Breast epithelium (tissue), 4 donors: ENCODE measurements at places on chromosomes 4 and X.

DNA sequence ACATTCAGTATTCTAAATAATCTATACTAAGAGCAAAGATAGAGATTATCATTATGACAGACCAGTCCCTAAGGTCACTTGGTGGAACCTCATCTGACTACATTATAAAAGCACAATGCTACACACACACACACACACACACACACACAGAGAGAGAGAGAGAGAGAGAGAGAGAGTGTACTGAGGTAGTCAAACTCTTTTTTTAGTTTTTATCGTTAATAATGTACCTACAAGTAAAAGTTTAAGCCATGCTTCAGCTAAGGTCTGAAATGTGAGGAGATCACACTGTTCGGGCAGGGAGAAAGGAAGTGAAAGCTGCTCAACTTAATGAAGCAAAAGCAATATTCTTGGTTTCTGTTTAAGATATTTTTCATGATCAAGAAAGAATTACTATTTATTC is 75.8 kb upstream of the CCDC160 start:
- DNase-seq: no peak

DNA sequence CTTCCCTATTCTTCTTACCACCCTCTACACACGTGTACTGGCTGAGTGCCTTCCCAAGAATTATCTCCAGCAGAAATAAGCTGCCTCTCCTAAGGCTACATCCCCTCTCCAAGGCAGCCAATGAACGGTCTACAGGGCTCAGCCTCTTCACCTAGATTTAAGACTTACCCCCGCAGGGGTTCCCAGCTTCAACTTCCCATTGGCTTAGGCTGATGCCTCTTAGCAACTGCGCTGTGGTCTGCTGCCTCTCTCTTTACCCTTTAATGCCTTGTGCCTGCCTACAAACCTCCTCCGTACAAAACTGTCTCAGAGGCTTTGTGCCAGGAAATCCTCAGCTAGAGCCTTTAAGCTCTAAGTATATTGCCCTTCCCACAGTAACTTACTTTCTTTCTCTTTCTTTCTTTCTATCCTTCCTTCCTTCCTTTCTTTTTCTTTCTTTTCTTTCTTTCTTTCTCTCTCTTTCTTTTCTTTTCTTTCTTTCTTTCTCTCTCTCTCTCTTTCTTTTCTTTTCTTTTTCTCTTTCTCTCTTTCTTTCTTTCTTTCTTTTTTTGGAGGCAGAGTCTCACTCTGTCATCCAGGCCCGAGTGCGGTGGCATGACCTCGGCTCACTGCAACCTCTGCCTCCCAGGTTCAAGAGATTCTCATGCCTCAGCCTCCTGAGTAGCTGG is 15.1 kb upstream of the PIGA start:
- DNase-seq: no peak

DNA sequence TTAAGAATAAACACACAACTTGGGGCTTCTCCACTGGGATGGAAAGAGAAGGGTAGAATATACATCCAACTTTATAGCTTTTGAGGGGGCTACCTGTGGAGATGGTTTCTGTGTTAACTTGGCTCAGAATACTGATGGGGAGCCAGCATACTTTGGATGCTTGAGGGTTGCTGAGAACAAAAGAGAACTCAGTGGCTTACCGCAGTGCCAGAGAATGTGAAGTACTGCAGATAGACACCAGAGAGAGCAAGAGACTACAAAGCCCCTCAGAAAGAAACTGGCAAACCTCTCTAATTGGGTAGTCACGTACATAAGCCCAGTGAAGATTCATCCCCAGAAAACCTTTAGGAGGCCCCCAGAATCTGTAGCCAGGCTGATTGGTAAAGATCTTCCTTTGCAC is 214.4 kb downstream of the DCHS2 start:
- DNase-seq: no peak

DNA sequence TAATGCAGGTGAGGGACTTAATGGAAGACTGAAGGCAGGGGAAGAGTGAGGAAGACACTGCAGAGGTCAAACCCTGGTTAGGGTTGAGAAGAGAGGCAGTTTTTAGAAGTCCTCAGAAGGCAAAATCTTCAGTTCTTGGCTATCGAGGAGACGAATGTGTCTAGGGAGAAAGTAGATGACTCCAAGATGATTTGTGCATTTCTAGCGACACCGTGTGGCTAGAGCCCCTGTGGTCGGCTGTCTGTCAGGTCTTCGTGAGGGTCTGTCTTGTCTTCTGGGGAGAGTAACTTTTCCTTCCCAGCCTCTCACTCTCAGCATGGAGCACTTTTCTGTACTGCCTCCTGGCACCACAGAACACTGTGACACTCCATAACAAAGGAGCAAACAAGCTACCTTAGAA is 458.1 kb downstream of the STIM2 start:
- no peak for DNase-seq

DNA sequence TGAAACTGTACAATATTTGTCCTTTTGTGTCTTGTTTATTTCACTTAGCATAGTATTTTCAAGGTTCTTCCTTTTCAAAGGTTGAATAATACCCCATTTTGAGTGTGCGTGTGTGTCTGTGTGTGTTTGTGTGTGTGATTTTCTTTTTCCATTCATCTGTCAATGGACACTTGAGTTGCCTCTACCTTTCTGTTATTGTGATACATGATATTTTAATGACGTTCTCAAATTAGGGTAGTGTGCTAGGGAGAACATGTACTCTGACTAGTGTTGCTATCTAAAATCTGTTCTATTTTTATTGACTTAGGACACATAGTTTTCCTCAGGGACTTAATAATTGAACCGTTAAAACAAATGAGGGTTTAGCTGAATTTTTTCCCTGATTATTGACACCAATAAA is 9.9 kb downstream of the MMRN1 start:
- DNase-seq: no peak

DNA sequence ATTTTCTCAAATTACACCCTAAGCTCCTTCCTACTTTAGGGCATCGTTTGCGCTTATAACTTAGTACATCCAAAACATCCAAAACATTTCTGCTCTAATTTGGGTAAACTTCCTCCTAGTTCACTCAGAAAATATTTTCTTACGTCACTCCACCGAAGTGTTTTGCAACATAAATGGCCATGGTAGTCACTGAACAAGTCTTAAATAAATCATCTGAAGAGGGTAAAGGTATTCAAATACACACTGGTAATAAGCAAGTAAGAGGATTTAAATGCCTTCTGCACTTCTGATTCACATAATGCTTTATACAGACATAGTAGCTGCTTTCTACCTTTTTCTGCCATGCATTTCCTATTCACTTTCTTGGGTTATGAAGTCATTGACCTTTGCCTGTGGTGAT is 991.9 kb downstream of the NLGN4X start:
- DNase-seq: no peak

- no peak for DNase-seq
Observed at GRCh38 chr4:144819591-144819990, 173.6 kb downstream of the HHIP start.

DNA sequence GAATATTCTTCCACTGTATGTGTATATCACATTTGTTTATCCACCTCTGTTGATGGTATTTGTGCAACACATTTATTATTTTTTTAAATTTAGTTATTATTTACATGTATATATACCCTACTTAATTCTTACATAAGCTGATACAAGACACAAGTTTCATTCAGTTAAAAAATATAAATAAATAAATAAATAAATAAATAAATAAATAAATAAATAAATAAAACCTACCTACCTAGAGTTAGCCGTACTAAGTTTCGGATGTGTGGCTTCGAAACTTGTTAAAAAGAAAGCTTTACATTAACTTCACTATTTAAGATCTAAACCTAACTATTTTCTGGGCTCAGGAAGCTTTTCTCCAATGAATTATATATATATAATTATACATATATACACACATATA is 23.3 kb upstream of the REPS2 start:
- DNase-seq: no peak

GRCh38 chr4:18020671-18021469 is 685 bp downstream of the LCORL start:
- peak; percentile 44 for DNase-seq

DNA sequence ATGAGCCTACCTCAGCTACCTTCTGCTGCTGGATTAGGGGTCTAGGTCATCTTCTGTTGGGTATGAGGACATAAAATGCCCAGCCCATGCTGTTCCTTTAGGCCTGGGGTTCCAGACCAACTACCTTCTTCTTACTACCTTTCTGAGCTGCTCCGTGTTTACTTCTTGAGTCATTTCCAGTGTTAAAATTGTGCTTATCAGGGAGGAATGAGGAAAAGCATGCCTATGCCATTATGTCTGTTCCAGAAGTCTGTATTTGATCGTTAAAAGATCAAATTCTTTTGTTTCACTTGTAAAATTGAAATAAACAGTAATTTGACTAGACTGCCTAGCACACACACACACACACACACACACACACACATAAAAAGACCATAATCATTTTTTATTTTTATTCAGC is 1912.7 kb upstream of the TENM3 start:
- DNase-seq: no peak

- DNase-seq: no peak
Observed at GRCh38 chr4:108480881-108481280, 139.5 kb upstream of the RPL34 start.

- no peak for DNase-seq
Observed at GRCh38 chr4:118410138-118410537, 57.3 kb upstream of the PRSS12 start.

DNA sequence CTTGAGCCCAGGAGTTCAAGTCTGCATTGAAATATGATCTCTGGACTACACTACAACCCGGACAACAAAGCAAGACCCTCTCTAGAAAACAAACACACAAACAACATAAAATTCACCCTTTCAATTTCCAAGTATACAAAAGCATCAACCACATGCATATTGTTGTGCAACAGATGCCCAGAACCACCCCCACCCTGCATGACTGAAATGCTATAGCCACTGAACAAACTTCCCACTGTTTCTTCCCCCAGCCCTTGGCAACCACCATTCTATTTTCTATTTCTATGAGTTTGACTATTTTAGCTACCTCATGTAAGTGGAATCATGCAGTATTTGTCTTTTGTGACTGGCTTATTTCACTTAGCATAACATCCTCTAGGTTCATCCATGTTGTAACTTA is 14.2 kb upstream of the C4orf51 start:
- DNase-seq: no peak

DNA sequence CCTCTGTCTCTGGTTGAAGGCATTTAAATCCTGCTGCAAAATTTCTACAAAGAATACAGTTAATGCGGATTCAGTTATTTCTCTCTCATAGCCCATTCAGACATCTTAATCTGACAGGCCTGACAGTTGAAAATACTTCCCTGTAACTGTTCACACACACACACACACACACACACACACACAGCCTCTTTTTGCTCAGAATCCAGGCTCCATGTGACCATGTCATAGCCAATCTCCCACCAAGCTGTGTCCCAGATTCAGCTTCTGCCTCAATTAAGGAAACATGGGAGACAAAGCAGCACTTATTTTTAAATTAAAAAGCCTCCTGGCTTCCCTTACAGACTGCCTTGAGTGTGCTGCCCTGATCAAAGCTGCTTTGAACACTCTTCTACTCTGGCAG is 49.3 kb upstream of the EFHC2 start:
- no peak for DNase-seq

GRCh38 chr4:121714548-121714947 is 17.8 kb upstream of the ANXA5 start:
- DNase-seq: no peak

DNA sequence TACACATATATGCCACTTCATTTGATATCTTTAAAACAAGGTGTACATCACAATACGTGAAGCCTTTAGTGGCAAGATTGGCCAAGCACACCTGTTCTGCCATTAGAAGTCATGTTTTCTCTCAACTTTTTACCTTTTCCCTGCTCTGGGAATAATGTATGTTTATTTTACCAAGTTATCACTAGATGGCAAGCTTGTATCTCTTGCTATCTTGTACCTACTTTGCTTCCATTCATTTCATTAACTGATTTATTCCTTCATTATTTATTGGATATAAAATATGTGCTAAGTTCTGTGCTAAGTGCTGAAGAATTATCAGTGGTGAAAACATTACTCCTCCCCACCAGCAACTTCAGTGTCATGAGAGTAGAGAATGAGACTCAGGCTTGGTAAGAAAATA is 245.5 kb downstream of the ANK2 start:
- no peak for DNase-seq

- no peak for DNase-seq
Observed at GRCh38 chrX:12986886-12987285, 12.0 kb downstream of the TMSB4X start.

GRCh38 chr4:25727711-25728493 is 72.3 kb downstream of the SLC34A2 start:
- no peak for DNase-seq

DNA sequence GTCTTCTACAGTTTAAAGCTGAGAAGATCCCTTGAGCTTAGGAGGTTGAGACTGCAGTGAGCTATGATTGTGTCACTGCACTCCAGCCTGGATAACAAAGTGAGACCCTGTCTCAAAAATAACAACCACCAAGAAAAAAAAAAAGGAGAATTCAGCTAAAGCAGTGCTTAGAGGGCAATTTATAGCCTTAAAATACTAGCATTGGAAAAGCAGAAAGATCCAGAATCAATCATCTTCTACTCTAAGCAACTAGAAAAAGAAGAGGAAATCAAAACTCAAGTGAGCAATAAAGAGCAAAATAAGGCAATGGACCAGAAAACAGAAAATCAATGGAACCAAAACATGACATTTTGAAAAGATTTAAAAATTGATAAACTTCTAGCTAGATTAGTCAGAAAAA is 639 bp upstream of the PI4K2B start:
- no peak for DNase-seq

GRCh38 chr4:189050643-189051042 is 890.0 kb upstream of the FRG1 start:
- DNase-seq: no peak

- no peak for DNase-seq
Observed at GRCh38 chr4:1087371-1087770, 26.0 kb downstream of the RNF212 start.

- no peak for DNase-seq
Observed at GRCh38 chr4:3198906-3199305, 50.1 kb upstream of the MSANTD1 start.

DNA sequence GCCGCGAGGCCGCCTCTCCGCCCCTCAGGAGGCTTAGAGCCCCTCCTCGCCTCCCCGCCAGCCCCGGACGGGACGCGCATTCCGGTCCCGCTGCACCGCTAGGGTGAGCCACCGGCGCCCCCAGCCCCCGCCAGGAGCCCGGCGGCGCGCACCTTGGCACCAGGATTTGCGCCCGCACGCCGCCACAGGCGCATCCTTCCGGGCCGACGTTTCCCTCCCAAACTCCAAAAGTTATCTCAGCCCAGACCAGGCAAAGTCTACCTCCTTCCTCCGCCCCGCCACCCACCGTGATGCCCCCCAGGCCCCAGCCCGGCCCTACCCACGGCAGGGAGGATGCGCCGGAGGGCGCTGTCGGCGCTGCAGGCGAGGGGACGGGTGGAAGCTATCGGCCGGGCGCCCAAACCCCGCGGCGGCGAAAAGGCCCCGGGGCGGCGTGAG is 538 bp downstream of the SCML2 start:
- DNase-seq: no peak

GRCh38 chr4:122959981-122960610 is 37.7 kb upstream of the NUDT6 start:
- no peak for DNase-seq

GRCh38 chr4:26252349-26253025 is 68.3 kb upstream of the RBPJ start:
- DNase-seq: no peak
